ENCODE measurements at places on chromosomes 12 and 14. TPM values are rescaled to one million over a fixed set of nuclear protein-coding genes. Genes with fewer than 3 reads are reported as not detected.
A peak's percentile ranks its signal among the peaks of the same experiment; 100 is the strongest.

- DNase-seq, result peak; percentile 84
Observed at GRCh38 chr12:119843100-119843499, 34.0 kb downstream of the CIT start.

GRCh38 chr12:28222081-28222700, 31.9 kb downstream of the CCDC91 start:
- DNase-seq, result no peak

DNA sequence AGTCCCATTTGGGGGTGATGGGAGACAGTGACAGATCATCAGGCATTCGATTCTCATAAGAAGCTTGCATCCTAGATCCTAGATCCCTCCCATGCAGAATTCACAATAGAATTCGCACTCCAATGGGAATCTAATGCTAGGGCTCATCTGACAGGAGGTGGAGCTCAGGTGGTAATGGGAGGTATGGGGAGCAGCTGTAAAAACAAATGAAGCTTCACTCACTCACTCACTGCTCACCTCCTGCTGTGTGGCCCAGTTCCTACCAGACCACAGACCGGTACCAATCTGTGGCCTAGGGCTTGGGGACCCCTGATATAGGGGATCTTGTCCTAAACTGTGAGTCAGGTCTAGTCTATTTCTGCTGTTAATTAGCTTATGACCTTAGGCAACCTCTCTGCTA, 40.1 kb upstream of the EPS8 start:
- DNase-seq, result no peak

Gene GALNT4
- 5.7 TPM for total RNA-seq

Gene MANSC1
- total RNA-seq, result 14.9 TPM

Gene MTA1
- 36.3 TPM for total RNA-seq

Gene SLC5A8
- total RNA-seq, result 0.08 TPM

Gene MYRFL
- not detected for total RNA-seq

Data from SK-MEL-5 (cell line).